ENCODE measurements at places on chromosomes 1 and 21.

DNA sequence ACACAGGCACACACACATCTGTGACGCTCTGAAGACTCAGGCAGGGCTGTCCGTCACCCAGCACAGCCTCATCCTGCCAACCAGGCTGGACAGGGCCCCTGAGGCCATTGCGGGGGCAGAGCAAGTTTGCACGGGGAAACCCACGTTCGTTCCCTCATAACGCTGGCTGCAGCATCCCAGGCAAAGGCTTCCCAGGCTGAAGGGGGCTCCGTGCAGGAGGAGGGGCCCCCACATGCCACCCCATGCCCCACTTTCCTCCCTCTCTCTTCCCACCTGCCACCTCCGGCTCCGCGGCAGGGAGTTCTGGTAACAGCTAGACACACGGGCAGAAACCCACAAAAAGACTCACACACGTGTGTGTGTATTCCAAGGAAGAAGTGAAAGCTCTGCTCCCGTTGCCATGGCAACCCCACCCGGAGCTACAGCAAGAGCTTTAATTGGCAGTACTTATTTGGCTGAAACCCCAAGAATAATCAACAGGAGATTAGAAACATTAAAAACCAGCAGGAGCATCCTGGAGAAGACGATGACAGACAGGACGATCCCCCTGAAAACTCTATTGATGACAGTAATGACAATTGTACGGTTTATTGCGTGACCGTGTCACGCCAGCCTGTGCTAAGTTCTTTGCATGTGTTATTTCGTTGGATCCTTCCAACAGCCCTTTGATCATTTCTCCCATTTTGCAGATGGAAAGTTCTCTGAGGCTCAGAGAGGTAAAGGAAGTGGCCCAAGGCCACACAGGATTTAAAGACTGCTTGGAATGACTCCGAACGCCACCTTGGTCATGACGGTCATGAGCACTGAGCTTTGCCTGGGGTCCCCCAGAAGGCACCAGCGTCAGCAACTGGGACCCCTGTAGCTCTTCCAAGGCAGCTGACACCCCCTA, 247.1 kb downstream of the NPHP4 start:
- no peak for DNase-seq

GRCh38 chr1:170305777-170306512, 160.2 kb downstream of the NTMT2 start:
- DNase-seq = no peak

DNA sequence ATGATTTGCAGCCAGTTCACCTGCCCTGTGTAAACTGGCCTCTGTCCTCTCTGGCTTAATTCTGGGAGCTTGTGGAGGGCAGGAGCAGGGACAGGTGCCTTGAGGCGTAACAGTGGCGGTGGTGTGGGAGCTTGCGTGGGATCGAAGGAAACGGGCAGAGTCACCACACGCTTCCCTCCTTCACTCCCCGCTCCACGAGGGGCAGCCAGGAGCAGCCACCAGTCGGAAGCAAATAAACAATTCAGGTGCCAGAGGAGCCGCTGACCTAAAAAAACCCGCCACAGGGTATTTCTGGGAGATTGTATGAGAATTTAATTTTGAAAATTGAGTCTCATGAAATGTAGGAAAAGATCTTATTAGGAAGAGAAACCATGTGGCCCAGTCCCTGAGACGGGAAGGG, 26.0 kb downstream of the FAAP20 start:
- no peak for DNase-seq

GRCh38 chr1:231187571-231187970, 25.7 kb downstream of the TRIM67 start:
- DNase-seq = no peak

DNA sequence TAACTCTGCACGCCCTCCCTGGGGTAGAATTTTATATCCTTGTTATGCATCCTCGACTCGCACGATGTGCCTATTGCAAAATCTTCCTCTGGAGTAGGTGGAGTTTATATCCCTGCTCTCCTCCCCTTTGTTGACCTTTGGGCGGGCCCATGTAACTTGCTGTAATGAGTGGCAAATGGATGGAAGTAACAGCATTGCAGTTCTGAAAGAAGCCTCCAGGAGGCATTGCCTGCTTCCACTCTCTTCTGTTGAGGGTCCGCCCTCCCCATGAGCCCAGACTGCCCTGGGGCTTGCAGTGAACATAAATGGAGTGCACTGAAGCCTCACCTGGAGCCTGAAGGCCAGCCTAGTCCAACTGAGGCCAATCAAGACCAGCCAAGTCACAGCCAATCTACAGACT, 62.2 kb upstream of the GRIK3 start:
- DNase-seq = no peak

DNA sequence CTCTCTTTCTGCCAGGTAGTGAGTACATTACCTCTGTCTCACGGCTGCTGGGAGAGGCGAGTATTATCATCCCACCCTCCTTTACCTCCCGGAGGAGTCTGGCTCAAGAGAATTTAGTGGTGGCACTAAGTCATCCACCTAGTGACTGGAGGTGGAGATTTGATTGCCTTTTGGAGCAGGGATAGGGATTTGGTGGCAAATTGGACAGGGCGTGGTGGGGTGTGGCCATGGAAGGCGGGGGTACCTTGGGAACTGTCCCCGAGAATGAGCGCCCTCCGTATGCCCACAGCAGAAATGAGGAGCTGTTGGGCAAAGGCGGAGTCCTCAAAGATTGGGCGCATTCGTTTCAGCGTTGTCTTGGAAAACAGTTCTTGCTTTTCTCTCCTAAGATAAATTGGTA, 32.1 kb upstream of the HMGN1 start:
- DNase-seq = no peak

DNA sequence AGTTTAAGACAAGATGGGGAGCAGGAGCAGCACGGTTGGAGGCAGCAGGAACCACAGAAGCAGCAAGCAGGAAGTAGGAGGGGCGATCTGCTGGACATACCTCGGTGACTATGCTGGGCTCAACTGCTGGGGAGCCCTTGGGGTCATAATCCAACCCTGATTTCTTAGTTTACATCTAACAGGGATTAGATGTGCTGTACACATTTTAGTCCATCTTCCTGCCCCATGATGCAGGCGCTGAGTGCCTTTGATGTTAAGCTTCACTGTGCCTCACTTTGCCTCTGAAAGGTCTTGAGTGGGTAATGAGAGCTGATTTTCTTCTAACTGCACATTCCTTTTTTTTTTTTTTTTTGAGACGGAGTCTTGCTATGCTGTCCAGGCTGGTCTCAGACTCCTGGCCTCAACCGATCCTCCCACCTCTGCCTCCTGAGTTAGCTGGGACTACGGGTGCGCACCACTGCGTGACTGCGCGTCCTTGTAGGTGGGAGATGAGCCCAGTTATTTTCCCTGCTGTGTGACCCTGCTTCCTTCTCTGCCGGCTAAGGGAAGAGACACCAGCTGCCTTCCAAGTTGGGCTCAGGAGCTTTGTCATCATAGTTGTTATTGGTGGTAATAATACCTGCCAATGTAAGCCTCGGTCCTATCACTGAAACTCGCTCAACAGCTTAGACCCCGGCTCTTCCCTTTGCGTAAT, 1.1 kb upstream of the RCAN3 start:
- DNase-seq = no peak

- DNase-seq = no peak
Observed at GRCh38 chr1:30329802-30330557, 393.4 kb downstream of the MATN1 start.

- peak; percentile 9 for DNase-seq
Observed at GRCh38 chr21:30340714-30341573, 3.5 kb upstream of the KRTAP27-1 start.

- DNase-seq = no peak
Observed at GRCh38 chr1:20716232-20716631, 1.6 kb downstream of the KIF17 start.

- no peak for DNase-seq
Observed at GRCh38 chr1:40860706-40861223, 1.4 kb downstream of the CITED4 start.

Measured in stimulated activated CD4-positive, alpha-beta T cell treated with anti-CD3 and anti-CD28 coated beads, Interleukin-1b, Interleukin-23, amount 100 ng/mL, for 1 hour (primary cell).